ENCODE measurements at places on chromosomes 11 and 22.

DNA sequence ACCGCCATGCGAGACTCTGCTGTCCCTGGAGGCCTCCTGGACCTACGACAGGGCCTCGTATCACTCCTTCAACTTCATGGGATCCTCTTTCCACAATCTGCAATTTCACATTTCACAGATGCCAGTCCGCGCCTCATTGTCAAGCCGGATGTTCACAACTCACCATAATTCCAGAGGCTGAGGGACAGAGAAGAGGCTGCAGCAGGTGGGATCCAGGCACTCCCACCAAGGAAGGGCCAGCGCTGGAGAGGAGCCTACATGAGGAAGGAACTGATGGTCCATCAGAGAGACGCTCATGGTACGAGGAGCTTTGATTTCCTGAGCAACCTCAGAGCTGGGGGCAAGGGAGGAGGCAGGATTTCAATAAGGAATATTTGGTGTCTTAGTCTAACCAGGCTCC lies 495.0 kb downstream of the BRD1 start:
- DNase-seq: no peak

- no peak for DNase-seq
Observed at GRCh38 chr11:120442031-120442430, 69.5 kb upstream of the GRIK4 start.

DNA sequence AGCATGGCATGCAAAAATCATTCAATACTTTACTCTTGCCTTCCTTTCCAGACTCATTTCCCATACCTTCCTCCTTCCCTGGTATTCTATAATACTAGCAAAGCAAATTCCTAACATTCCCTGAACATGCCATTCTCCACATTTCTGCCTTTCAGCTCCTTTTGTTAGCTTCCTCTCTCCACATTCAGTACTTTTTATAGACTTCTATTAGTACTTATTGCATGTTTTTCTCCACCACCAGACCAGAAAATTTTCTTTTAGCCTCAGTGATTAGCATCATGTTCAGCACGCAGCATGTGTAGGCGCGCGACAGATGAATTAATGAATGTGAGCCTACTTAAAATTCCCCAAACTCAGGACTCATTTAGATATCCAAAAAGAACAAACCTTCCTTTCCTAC lies 935.3 kb downstream of the DLG2 start:
- no peak for DNase-seq

DNA sequence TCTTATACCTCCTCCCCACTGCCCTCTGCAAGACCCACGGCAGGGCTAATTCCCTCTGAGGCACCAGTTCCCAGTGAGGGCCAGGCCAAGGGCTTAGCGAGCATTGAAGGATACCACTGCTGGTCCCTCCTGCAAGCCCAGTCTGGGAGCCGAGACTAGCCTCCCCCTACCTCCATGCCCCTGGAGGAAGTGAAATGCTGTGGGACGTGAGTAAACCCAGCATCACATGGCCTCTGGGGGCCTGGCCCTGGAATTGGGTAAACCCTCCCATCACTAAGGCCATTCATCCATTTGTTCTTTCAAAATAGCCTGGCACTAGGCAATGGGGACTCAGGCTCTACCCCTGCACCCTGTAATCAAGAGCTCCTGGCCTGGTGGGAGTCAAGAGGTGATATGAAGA lies 24.7 kb downstream of the ARAP1 start:
- DNase-seq: no peak

GRCh38 chr22:25824828-25825423 lies 82.9 kb downstream of the MYO18B start:
- DNase-seq: no peak

- DNase-seq: no peak
Observed at GRCh38 chr22:49480331-49480730, 347.3 kb downstream of the BRD1 start.

GRCh38 chr11:61516675-61517572 lies 8.4 kb downstream of the LRRC10B start:
- peak; percentile 39 for DNase-seq

GRCh38 chr22:36830601-36831000 lies 13.8 kb upstream of the PVALB start:
- no peak for DNase-seq

DNA sequence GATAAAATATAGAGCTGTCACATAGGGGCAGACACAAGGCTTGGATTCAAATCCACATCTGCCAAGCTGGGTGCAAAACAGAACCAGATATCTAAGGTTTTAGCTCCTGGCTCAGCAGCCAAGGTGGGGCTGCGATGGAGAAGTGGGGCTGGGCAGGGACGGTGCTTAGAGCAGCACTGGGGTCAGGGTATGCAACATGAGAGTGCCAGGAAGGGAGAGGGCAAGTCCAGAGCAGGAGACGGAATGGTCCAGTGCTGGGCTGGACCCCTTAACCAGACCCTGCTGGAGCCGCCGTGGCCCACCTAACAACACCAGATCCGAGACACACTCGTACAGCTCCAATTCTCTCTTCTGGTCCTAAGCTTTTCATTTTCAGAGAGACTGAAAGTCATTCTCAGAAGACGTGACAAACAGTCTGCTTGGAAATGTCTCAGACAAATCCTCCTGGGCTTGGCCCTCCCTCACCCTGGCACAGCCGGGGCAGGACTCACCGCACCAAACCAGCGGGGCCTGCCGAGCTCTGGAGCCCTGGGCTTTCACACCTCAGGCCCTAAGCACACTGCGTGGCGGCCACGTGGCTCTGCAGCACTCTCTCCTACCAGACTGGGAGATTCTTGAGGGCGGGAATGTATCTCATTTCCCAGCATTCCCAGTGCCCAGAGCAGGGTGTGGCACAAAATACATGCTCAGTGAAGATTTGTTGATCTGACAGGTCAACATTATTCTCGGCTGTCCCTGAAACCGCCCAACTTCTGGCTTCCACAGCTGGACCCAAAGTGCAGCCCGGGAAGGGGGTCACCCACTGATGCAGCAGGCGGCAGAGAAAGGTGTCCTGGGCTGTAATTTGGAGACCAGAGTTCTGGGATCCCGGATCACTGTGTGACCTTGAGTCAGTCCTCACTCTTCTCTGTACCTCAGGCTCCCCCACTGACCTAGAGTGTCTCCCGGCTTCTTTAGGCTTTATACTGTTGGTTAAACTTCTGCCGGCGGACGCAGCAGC lies 11.6 kb downstream of the LRRC32 start:
- DNase-seq: no peak

- DNase-seq: no peak
Observed at GRCh38 chr11:2517386-2518064, 72.7 kb downstream of the KCNQ1 start.

- DNase-seq: no peak
Observed at GRCh38 chr11:94068764-94069163, 47.6 kb downstream of the HEPHL1 start.

Data from CD4-positive, alpha-beta T cell treated with Interleukin-2 at 100 ng/mL for 4 hours (primary cell).